ENCODE measurements at places on chromosomes 4 and X.
A peak's percentile ranks its signal among the peaks of the same experiment; 100 is the strongest.

DNA sequence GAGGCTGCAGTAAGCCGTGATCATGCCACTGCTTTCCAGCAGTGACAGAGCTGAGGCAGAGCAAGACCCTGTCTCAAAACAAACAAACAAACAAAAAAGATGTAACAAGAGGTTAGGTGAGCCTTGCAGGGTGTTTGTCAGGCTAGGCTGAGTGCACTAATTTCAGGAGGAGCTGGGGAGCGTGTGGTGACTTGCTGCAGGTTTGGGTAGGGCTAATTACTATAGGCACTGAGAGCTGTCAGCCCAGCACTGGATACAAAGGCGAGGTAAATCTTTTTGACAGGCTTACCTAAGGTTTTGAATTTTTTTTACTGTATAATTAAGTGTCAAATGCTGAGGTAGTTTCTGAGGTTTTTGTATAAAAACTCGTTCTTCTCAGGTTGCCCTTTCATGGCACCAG is 29.8 kb upstream of the SH3D19 start:
- no peak overlapping the region for H3K4me3 ChIP-seq
- H3K4me1 ChIP-seq = peaks cover 8% of the 10 kb centered on the region
- H3K27me3 ChIP-seq = no peaks in the 10 kb centered on the region
- DNase-seq = no peak

- no peaks in the 10 kb centered on the region for H3K36me3 ChIP-seq
- no peak for DNase-seq
- H3K4me1 ChIP-seq = peaks cover 28% of the 10 kb centered on the region
These were observed 185.8 kb downstream of the RNF150 start for GRCh38 chr4:140947506-140947905.

DNA sequence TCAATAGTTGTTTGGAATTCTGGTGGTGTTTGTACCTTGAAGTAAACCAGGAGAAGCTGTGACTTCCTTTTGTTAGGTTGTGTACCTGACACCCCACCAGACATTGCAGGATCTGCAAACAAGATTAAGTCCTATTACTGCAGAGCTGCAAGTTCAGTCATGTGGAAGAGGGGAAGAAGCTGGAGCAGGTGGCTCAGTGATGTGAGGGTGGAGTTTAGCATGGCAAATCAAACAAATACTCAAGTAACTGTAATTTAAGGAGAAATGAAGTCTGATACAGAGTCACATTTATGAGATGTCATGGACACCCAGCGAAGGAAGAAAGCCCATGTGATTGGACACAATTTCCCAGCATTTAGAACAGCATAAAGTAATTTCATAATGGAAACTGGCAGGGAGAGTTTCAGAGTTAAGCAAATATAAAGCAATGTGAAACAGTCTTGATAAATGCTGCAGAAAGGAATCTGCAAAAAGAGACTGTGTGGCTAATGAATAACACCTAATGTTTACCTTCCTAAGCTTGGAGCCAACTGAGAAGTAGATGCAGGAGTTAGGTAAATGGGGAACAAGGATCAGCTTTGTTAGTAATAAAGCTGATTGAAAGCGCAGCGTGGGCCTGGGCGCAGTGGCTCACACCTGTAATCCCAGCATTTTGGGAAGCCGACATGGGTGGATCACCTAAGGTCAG is 249.1 kb downstream of the GBA3 start:
- no peaks in the 10 kb centered on the region for H3K27me3 ChIP-seq
- no peaks in the 10 kb centered on the region for H3K4me1 ChIP-seq
- no peak overlapping the region for H3K4me3 ChIP-seq
- no peak for DNase-seq

- H3K4me1 ChIP-seq = peaks cover 13% of the 10 kb centered on the region
- peak overlapping the region; percentile 93 for H3K27ac ChIP-seq
- 0 out of 2 replicates have a peak, but pooled peaks cover 6% of the 10 kb centered on the region for H3K36me3 ChIP-seq
These were observed 564 bp downstream of the PGK1 start for GRCh38 chrX:78104447-78105176.

DNA sequence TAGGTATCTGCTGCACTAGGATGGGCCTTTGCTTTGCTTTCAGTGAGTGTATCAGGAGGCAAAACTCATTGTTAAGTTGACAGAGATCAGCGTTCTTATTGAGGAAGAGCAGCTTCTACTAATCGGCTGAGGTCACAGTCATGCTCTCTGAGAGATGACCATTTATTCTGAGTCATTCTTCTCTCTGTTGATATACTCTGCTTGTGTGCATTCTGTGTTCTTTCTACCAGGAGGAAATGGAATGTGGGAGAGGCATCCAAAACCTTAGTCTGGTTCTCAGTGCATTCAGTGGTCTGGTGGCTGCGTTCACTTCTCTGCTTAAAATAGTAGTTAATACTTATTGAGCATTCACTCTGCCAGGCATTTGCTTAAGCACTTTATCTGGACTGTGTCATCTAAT is 66.2 kb downstream of the RRAGB start:
- H3K36me3 ChIP-seq = no peaks in the 10 kb centered on the region
- H3K4me3 ChIP-seq = no peak overlapping the region
- no peaks in the 10 kb centered on the region for H3K27me3 ChIP-seq
- no peak for DNase-seq
- no peaks in the 10 kb centered on the region for H3K4me1 ChIP-seq
- no peak overlapping the region for H3K27ac ChIP-seq

DNA sequence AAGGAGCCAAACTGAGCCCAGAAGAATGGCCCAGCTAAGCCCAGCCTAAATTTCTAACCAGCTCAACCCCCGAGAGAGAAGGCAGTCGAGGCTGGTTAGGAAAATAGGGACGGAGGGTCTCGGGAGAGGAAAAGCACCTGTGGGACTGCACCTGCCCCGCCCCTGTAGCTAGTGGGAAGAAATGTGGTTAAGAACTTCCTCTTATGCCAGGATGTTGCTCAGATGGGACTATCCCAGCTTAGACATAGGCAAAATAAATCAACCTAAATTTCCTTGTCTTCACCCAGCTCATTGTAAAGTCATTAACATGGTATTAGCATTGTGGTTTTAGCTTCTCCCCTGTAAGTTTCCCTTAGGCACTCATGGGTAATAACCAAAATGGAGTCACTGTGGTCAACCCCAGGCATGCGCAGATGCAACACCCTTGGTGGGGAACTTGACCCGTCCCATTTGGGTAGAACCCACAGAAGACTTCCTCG is 86.8 kb downstream of the ZNF718 start:
- no peaks in the 10 kb centered on the region for H3K27me3 ChIP-seq
- no peaks in the 10 kb centered on the region for H3K4me1 ChIP-seq
- H3K36me3 ChIP-seq = no peaks in the 10 kb centered on the region
- DNase-seq = no peak

- H3K4me3 ChIP-seq = no peak within 1 kb of the TSS
- H3K4me1 ChIP-seq = no peaks in the 10 kb centered on the region
- DNase-seq = no peak
- H3K36me3 ChIP-seq = no peaks in the 10 kb centered on the region
- 0 out of 2 replicates have a peak, but pooled peaks cover 2% of the 10 kb centered on the region for H3K27me3 ChIP-seq
These were observed at the start of gene FABP2 for GRCh38 chr4:119321921-119322687. TSS of gene FABP2 (minus strand) at chr4:119322138. CDS start at chr4:119322102, 36 bp downstream.

DNA sequence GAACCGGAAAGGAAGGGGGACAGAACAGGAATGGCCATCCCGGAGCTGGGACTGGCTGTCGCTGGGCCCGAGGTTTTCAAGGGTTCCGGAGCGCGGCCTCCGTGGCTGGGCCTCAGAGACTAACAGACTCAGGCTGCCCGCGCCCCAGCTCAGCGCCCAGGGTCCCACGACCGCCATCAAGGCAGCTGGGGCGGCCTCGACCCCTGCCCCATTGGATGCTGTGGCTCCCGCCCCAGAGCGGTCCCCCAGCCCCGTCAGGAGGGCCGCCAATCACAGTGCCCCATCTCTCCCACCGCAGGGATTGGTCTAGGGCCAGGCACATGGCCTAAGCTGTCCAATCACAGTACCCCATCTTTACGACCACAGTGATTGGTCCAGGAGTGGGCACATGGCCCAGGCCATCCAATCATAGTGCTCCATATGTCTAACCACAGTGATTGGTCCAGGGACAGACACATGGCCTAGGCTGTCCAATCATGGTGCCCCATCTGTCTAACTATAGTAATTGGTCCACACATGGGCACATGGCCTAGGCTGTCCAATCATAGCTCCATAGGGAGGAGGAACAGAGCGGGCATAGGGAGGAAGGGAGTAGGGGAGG is 105.3 kb upstream of the NKX1-1 start:
- H3K4me1 ChIP-seq = no peaks in the 10 kb centered on the region
- no peak overlapping the region for H3K27ac ChIP-seq
- H3K4me3 ChIP-seq = no peak overlapping the region
- H3K27me3 ChIP-seq = peaks cover 31% of the 10 kb centered on the region
- no peaks in the 10 kb centered on the region for H3K36me3 ChIP-seq

GRCh38 chr4:98664959-98665358 is 6.5 kb upstream of the TSPAN5 start:
- no peaks in the 10 kb centered on the region for H3K27me3 ChIP-seq
- H3K4me1 ChIP-seq = peaks cover 9% of the 10 kb centered on the region
- no peaks in the 10 kb centered on the region for H3K36me3 ChIP-seq
- DNase-seq = no peak
- H3K27ac ChIP-seq = no peak overlapping the region

- no peak for DNase-seq
- H3K4me1 ChIP-seq = no peaks in the 10 kb centered on the region
- H3K36me3 ChIP-seq = no peaks in the 10 kb centered on the region
- H3K27me3 ChIP-seq = no peaks in the 10 kb centered on the region
- H3K4me3 ChIP-seq = no peak overlapping the region
- H3K27ac ChIP-seq = no peak overlapping the region
These were observed 230.2 kb upstream of the AGTR2 start for GRCh38 chrX:115940348-115940747.

GRCh38 chr4:7854697-7855370 is 84.8 kb downstream of the AFAP1 start:
- peaks cover 65% of the 10 kb centered on the region for H3K36me3 ChIP-seq
- peak overlapping the region; percentile 82 for H3K27ac ChIP-seq
- no peak for DNase-seq
- H3K27me3 ChIP-seq = no peaks in the 10 kb centered on the region
- peaks cover 43% of the 10 kb centered on the region for H3K4me1 ChIP-seq

DNA sequence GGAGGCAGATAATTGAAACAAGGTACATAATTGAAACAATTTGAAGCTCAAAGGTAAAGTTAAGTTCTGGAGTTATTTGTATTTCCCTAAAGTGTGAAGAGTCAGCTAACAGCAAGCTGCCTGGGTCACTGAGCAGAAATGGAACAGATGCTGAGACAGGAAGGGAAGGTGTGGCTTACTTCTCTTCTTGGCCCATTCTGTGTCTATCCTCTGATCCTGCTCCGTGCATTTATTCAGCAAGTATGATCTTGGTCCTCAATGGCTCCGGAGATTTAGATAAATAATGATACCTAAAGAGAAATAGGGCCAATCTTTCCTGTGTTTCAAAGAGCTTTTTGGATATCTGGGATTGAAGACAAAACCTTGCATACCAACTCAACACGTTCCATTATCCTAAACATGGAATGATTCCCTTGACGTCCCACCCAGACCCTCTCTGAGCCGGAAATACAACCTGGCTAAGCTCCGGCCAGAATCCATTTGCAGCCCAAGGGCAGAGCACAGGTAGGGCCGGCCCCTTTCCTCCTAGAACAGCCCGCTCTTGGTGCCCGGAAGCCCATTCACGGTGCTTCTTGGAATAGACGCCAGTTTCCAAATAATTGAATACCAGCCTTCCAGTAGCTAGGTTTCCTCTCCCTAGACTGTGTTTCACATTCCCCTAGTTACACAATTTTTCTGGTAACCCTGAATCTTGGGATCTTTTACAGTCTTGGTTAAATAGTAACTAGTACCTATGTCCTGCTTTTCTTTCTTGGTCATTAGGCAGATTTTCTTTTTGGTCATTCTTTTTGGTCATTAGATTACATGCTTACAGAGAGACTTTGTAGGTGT is 211.0 kb downstream of the NWD2 start:
- no peak overlapping the region for H3K4me3 ChIP-seq
- peaks cover 7% of the 10 kb centered on the region for H3K4me1 ChIP-seq
- no peak overlapping the region for H3K27ac ChIP-seq

DNA sequence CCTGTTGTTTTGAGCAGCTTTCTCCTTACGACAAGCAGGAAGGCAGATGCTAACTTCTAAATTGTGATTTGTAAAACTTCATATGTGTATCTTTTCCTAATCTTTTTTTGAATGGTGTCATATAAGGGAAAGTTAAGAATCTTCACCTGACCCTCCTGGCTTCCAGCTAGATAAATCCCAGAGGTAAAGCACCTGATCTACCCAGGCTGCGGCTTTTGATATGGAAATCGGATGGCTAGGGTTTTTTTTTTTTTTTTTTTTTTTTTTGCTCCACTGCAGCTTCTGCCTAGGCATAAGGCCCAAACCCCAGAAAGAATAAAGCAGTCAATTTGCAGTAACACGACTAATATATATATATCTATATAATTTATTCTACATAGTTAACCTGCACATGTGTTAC is 10.0 kb downstream of the MAB21L2 start:
- H3K4me3 ChIP-seq = no peak overlapping the region
- no peaks in the 10 kb centered on the region for H3K27me3 ChIP-seq
- no peaks in the 10 kb centered on the region for H3K4me1 ChIP-seq
- no peaks in the 10 kb centered on the region for H3K36me3 ChIP-seq
- no peak overlapping the region for H3K27ac ChIP-seq

- H3K36me3 ChIP-seq = no peaks in the 10 kb centered on the region
- no peak overlapping the region for H3K4me3 ChIP-seq
- H3K27me3 ChIP-seq = no peaks in the 10 kb centered on the region
- H3K4me1 ChIP-seq = no peaks in the 10 kb centered on the region
These were observed 63.0 kb downstream of the MAGED1 start for GRCh38 chrX:51956441-51956840.

DNA sequence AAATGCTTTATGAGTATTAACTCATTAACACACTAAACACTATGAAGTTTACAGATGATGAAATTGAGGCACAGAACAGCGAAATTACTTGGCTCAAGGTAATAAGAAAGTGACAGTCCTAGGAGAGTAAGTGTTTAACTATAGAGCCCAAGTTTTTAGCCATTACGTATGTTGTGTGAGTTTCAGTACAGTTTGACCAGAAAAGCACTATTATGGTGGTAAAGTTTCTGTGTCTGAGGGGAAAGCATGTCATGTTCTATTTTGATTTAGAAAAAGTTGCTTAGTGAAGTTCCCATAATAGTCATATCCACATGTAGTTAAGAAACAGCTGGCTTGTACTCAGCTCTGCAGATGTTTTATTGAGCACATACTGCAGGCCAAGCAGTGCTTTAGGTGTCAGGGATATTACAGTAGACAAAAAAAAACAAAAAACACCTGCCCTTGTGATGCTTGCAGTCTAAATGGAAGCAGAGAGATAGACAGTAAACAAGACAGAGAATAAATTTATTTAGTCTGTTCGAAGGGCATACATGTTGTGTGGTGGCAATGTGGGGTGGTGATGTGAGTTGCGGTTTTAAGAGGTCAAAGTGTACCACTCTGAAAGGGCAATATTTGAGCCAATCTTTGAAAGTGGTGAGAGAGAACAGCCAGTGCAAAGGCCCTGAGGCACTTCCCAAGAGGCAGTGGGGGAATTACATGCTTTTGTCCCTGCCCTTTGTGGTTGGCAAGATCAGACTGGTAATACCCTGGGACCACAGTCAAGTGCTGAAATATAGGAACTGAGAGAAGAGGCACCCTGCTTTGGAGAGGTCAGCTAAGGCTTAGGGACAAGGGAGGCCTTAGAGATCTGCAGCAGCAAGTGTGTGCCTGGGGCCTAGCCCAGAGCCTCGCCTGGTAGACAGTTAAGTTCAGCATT is 6.2 kb downstream of the TMEM131L start:
- no peak overlapping the region for H3K4me3 ChIP-seq
- H3K36me3 ChIP-seq = 0 out of 2 replicates have a peak, but pooled peaks cover 3% of the 10 kb centered on the region
- no peak overlapping the region for H3K27ac ChIP-seq
- DNase-seq = no peak

GRCh38 chrX:14738643-14739042 is 134.2 kb downstream of the FANCB start:
- DNase-seq = peak; percentile 38
- H3K27me3 ChIP-seq = no peaks in the 10 kb centered on the region
- H3K4me3 ChIP-seq = peak overlapping the region; percentile 21
- H3K27ac ChIP-seq = peak overlapping the region; percentile 39

GRCh38 chr4:7675136-7675535 is 240.4 kb upstream of the PSAPL1 start:
- H3K27me3 ChIP-seq = peaks cover 15% of the 10 kb centered on the region
- H3K4me3 ChIP-seq = no peak overlapping the region
- no peak overlapping the region for H3K27ac ChIP-seq

All from GM23248 (cell line).